Dorsolateral prefrontal cortex (tissue), 122 donors: ENCODE measurements at places on chromosomes 7 and 10. TPM values are rescaled to one million over a fixed set of nuclear protein-coding genes. Genes with fewer than 3 reads are reported as not detected.

ARL5B gene
- 14.2 TPM for total RNA-seq

WNT8B gene
- not detected for total RNA-seq

PAPOLB gene
- 1.1 TPM for total RNA-seq

FAM24A gene
- total RNA-seq = not detected

ACSM6 gene
- not detected for total RNA-seq

OR9A2 gene
- total RNA-seq = 1.4 TPM

HYAL4 gene
- total RNA-seq = not detected

BHLHA15 gene
- 1.1 TPM for total RNA-seq

CPVL gene
- total RNA-seq = 12.1 TPM

PPA1 gene
- 163 TPM for total RNA-seq

CPED1 gene
- 2.8 TPM for total RNA-seq

FAM221A gene
- total RNA-seq = 27.0 TPM

CYP2C19 gene
- 0.49 TPM for total RNA-seq

DNA sequence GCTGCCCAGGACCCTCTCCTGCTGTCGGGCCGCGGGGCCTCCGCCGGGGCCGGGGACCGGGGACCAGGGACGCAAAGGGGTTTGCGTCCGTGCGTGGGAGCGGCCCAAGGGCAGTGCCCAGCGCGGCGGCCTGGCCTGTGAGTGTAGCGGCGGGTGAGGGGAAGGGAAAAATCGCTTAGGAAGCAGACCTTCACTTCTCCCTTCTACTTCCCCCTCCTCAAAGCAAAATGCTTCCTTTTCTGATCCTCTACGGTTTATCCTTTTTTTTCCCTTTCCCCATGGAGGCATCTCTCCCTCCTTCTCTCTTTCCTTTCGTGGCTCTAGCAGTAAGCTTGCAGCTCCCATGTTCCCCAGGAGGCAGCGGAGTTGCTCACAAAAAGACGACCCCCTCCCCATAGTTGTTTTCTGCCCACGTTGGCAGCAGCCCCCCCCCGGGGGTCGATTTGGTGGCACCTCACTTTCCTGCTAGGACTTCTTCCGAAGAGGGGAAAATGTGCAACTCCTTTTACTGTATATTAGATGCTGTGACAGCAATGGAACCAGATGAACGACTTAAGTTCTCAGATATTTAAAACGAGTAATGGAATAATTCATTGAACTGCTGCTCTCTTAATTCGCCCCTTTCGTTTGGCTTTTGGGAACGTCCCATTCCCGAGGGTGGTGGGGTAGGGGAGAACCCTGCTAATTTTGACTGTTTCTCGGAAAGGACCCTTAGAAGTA lies 724 bp downstream of the CAPZA2 start:
- DNase-seq = no peak

- DNase-seq = no peak
These were observed 119.3 kb upstream of the PTN start for GRCh38 chr7:137462847-137463246.

DNA sequence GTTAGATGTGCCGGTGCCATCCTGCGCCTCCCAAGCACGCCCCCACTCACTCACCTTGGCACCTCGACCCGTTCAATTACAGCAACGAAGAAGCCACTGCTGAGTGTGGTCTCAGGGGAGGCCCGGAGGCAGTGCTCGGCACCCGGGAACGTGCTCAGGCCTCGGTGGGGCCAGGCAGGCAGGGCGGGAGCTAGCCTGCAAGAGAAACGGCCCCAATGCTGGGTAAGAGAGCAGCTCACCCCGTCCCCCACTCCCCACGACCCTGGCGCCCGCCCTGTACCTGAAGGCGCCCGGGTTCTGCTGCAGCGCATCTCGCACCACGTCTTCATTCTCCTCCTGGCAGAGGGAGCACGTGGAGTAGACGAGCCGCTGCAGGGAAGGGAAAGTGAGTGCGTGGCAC lies 5.1 kb downstream of the NSUN5 start:
- DNase-seq = no peak

GRCh38 chr7:100827330-100828226 lies at the start of gene EPHB4:
Gene EPHB4, minus strand, starts transcription at chr7:100827523. Its CDS starts 493 bp downstream, at chr7:100827030.
- DNase-seq = no peak

- DNase-seq = no peak
These were observed 291.6 kb upstream of the CELF2 start for GRCh38 chr10:10726101-10726500.

DNA sequence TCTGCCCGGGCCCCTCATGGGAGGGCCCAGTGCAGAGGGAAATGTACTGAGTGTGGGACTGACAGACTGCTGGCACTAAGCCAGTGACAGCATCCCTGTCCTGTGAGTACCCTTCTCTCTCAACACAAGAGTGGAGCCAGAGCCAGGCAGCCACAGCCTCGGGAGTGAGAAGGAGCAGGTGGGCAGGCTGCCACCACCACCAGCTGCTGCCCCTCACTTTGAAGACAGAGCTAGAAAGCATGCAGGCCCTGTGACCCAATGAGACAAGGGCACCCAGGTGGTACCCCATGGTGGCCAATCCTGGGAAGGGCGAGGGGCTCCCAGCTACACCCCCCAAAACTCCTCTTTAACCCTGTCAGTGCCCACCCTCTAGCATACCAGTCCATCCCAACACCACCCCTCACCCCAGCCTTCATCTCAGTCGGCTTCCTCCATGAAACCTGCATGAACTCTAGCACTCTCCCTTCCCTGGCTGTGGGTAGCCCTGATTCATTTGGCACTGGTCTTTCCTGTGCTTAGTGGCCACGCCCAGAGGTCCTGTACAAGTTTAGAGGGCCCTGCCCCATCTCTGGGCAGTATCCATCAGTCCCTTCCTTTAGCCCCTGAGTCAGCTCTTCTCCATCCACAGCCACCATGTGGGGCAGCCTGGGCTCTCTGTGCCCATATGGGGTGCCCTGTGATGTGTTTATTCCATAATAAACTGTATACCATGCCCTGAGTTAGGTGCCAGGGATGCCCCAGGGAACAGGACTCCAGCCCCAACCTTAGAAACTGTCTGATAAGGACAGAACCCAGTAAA lies 207.0 kb upstream of the ZMIZ1 start:
- DNase-seq = no peak

DNA sequence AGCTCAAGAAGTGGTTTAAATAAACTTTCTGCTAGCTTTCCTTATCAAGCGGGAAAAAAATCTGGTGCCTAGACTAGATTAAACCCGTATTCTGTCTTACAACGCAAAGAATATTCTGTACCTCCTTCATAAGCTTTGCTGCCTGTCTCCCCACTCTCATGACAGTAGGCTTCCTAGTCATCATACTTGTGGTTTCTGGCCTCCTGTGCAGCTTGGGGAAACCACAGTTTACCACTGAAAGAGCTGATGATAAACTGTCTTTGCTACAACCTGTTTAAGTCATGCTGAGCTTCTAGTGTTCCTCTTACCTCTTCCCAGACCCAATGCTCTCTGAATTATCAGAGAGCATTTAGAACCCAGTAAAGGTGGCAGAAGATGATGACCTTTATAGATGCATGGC lies 55.0 kb downstream of the PODXL start:
- DNase-seq = no peak

DNA sequence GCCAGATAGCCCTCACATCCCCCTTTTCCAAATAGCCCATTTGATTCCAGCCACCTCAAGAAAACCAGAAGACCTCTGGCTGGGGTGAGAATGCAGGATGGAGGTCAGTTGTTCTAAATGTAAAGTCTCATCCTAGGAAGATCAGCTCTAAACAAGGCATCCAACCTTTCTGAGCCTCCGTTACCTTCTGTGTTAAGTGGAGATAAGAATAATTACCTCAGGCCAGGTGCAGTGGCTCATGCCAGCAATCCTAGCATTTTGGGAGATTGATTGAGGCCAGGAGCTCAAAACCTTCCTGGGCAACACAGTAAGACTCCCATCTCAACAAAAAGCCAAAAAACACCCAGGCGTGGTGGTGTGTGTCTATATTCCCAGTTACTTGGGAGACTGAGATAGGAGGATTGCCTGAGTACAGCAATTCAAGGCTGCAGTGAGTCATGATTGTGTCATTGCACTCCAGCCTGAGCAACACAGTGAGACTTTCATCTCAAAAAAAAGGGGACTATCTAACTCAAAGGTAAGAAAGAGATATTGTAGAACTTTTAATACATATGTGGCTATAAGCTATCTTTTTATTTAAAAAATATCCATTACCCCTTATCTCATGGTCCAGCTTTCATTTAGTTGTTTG lies 43.5 kb downstream of the PRTFDC1 start:
- no peak for DNase-seq

DNA sequence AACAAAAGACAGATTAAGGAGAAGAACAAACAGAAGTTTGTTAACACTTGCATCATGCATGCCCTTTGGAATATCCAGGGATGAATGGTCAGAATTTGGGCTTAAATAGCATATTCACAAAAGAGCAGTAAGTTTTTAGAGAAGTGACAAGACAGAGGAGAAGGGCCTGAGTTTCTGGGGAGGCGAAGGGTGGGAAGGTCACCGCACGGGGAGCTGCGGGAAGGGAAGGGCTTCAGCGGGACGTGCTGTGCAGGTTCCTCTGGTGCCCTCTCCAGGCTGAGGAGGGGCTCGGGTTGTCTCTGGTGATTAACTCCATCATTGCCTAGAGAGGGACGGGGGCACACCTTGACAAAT lies 10.4 kb upstream of the ZNF22 start:
- DNase-seq = no peak

GRCh38 chr10:122485670-122486069 lies 24.3 kb downstream of the HTRA1 start:
- DNase-seq = no peak

DNA sequence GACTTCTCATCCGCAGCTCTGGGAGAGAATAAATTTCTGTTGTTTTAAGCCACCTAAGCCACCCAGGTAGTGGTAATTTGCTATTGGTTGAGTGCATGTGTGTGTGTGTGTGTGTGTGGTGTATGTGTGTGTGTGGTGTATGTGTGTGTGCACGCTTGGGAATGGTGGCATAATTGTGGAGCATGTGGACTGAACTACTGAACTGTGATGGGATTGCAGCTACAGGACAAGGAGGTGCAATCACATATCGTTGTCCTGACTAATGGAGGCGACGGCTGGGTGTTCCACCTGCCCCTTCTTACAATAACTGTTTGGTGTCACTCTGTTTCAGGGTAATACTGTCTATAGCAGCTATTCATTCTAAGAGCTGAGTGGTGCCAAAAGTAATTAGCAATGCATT lies 448.7 kb upstream of the PFKP start:
- no peak for DNase-seq

GRCh38 chr10:90968328-90969081 lies 47.6 kb upstream of the ANKRD1 start:
- no peak for DNase-seq

DNA sequence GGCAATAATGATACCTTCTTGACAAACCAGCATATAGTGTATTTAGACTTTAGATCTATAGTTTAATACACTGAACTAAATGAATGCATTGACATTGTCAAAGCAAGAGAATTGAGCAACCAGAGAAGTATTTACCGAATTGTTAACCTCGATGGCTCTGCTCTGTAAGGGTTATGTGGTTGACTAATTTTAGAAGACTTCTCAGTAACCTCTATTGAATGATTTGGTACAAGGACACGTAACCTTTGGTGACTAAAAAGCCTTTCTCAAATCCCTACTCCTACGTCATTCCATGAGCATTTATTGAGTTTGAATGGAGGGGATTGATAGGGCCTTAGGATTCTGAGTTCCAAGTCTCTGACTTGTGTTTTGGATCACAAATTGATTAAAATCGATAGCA lies 67.6 kb downstream of the MDFIC start:
- DNase-seq = no peak

DNA sequence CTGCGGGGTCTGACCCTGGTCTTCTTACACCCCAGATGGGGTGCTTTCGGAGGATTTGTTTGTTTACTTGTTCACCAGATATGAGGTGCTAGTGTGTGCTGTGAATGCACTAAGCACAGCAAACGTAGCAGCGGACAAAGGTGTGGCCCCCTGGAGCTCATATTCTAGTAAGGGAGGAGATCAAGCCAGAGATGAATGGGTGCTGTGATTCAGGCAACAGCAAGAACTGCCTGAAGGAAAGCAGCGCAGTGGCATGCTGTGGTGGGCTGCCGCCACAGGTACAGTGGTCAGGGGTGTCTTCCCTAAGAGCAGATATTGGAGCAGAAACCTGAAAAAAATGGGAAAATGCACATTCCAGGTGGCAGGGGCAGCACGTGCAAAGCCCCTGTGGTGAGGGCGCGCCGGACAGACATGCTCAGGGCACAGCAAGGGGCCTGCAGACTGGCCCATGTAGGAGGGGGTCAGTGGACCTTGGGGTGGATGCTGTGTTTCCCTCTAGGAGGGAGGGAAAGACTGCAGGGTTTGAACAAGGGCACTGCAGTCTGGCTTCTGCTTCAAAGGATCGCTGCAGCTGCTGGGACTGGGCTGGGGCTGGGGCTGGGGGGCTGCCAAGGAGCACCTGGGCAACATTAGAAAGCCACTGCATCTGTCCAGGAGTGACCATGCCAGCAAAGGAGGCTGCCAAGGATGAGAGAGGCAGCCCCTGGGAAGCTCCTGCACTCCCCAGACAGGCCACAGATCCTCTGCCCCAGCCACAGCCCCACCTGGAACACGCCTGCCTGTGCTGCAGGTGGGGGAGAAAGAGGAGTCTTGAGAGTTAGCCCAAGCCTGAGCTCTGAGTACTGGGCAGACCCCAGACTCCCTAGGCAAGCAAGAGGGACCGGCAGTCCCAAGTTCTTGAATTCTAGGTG lies 927 bp upstream of the DEPP1 start:
- no peak for DNase-seq

DNA sequence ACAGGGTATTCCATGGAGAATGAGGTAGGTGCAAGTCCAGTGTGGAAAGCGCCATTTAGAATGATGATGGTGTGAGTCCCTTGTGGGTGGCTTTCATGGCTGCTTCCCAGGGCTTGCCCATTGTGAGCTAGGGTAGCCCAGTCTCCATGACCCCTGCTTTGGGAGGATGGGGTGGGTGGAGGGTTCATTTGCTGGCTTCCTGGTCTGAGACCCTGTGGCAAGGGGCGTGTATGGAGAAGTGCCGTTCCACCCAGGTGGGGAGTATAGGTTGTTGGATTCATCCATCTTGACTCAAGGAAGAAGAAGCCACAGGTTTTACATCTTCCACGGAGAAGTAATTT lies 27.7 kb downstream of the CCM2 start:
- no peak for DNase-seq

GRCh38 chr10:120209124-120209762 lies 247.8 kb upstream of the PLPP4 start:
- DNase-seq = no peak
